Germinal center (tissue), 1 donor: ENCODE measurements at places on chromosomes 3 and 15.

DNA sequence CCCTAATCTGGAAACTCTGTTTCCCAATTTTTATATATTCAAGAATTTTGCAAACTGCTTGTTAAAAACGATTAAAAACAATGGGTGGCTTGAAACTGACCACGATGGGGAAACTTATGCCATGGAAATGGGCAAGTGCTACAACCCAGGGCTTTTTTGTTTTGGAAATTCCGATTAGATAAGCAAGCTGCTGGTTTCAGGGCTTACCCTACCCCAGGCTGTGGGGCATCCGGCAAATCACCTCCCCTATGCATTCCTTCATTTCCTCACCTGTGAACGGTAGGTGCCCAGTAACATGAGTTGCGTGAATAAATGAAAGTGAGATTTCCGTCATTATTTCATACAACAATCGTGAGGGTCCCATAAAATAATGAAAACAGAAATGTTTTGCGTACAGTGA lies 34.3 kb downstream of the ST6GAL1 start:
- DNase-seq = no peak

GRCh38 chr3:67016522-67017080 lies 18.5 kb downstream of the KBTBD8 start:
- DNase-seq = peak; percentile 30

DNA sequence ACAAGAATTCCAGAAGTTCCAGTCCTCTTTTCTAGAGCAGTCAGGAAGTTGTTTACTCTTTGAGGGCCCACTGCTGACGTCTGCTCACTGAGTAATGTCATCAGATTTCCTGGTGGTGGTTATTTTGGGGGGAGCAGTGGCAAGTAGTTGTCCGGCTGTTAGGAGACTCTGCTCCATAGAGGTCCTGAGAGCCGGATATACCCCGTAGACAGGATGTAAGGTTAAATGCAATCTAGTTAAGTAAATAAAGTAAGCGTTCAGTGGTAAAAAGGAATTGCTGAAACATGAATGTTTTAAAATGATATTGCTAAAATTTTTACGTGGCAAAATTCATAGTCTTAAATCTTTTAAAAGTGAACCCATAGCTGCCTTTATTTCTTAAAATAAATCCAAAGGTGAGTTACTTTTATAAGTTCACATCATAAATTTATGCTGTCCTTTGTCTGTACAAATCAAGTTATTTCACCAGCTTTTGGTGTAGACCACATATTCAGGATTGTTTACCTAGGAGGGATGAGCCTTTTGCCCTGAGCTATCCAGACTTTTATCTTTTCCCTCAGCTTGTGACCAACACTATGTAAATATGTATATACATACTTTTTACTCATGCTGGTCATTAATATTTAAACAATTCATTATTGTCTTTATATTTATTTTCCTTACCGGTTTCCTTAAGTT lies 65.8 kb downstream of the PDE8A start:
- no peak for DNase-seq

GRCh38 chr15:40782609-40783227 lies 12.9 kb downstream of the C15orf62 start:
- peak; percentile 76 for DNase-seq

GRCh38 chr3:122609798-122610559 lies 32.5 kb downstream of the PARP15 start:
- no peak for DNase-seq

DNA sequence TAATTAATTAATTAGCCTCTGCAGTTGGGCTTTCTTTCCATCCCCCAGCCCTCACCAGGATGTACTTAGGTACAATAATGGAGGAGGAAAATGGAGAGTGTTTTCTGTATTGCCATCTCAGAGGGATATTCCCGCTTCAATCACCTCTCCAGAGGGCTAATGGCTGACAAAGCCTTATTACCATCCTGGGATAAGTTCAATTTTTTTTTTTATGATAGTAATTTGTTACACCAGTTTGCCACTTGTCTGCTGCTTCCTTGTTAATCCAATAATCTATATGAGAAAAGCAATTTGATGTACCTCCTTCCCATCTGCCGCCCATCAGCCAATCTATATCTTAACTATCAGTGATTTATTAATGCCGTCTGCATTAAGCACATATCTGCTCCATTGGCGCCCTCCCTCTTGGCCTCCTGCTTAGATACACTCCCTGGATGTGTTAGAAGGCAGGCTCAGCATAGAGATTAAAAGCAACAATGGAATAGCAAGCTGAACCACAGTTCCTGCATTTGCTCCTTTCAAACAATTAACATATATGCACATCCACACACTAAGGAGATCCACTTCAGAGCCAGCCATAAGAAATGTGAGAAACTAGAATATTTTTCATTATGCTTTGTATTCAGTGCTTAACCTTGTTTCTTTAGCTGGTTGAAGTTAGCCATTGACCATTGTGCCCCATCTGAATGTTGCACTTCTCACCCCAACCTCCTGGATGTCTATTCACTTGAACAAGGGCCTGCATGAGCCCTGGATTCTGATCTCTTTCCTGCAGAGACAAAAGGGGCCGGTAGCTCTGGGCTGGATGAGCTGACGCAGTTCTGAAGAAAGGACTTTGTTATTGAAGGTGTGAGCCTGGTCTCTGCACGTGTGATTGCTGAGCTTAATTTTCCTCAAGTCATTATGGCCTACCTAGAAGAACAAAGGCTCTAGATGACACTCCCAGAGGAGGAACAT lies 237.3 kb upstream of the GAP43 start:
- DNase-seq = no peak

- DNase-seq = no peak
Observed at GRCh38 chr3:174168026-174168425, 691.1 kb upstream of the NAALADL2 start.

DNA sequence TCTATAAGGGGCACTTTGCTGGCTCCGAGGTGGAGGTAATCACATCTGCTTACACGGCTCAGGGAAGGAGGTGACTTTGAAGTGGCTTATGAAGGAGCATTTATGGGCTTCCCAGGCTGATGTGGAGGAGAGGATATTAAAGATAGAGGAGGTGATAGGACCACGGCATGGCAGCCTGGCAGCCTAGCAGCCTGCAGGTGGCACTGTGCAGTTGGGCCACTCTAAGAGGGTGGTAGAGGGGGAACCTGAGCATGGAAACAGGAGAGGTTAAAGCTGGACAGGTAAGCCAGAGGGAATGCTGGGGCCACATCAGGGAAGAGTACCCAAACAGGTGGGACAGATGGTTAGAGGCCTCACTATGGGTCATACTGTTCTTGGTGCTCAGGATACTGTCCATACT lies 375.0 kb downstream of the WDR72 start:
- DNase-seq = no peak

- no peak for DNase-seq
Observed at GRCh38 chr3:77718311-77718710, 678.4 kb downstream of the ROBO2 start.

- no peak for DNase-seq
Observed at GRCh38 chr15:68618394-68618793, 39.6 kb downstream of the CORO2B start.

- DNase-seq = no peak
Observed at GRCh38 chr3:73868688-73869315, 244.1 kb upstream of the PDZRN3 start.

DNA sequence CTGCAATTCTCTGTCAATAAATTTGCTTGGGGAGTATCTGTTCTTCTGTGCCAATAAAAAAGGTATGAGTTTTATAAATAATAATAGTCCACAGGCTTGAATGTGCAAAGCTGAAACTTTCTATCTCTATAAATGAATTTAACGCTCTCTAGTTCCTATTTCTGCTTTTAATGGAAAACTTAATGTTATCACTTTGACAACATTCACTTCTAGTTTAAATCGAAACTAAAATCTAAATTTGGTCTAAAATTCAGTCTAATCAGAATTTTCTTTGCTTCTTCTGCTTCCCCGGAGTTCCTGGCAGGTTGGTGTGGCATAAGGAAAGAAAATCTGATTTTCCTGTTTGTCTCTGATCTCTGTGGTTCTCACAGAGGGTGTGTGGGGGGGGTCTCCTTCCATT lies 450.1 kb upstream of the TBL1XR1 start:
- no peak for DNase-seq

DNA sequence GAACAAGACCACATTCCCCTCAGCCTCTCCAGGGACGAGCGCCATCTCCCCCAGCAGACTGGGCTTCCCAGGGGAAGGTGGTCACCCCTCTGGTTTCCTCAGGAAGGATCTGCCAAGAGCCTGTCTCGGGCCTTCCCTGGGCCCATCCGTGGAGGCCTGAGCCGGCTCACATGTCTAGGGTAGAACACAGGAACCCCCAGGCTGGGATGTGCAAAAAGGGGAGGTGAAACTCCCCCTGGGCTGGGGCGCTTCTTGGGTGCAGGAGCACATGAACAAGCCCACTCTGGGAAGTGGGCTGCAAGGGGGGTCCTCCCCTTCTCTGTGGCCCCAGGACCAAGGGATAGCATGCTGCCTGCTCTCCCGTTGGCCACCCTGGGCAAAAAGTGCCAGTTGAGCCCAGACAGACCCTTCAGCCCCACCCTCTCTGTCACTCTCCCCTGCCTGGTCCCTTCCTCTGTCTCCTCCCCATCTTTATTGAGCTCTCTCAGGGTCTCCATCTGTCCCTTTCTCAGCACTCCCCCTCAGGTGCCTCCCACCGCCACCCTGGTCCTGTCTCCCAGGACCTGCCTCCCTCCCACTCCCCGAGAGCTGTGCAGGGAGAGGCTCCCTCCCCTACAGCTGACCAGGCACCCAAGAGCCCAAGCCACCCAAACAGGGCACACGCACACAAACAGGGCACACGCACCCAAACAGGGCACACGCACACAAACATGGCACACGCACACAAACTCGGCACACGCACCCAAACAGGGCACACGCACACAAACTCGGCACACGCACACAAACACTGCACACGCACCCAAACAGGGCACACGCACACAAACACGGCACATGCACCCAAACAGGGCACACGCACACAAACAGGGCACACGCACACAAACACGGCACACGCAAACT lies 864 bp downstream of the SEMA3G start:
- DNase-seq = no peak

- peak; percentile 13 for DNase-seq
Observed at GRCh38 chr3:146640955-146641867, 36.1 kb upstream of the PLSCR5 start.

GRCh38 chr15:35874260-35874905 lies 328.4 kb upstream of the DPH6 start:
- no peak for DNase-seq

- DNase-seq = peak; percentile 67
Observed at GRCh38 chr3:157201648-157202278, 41.8 kb upstream of the CCNL1 start.

DNA sequence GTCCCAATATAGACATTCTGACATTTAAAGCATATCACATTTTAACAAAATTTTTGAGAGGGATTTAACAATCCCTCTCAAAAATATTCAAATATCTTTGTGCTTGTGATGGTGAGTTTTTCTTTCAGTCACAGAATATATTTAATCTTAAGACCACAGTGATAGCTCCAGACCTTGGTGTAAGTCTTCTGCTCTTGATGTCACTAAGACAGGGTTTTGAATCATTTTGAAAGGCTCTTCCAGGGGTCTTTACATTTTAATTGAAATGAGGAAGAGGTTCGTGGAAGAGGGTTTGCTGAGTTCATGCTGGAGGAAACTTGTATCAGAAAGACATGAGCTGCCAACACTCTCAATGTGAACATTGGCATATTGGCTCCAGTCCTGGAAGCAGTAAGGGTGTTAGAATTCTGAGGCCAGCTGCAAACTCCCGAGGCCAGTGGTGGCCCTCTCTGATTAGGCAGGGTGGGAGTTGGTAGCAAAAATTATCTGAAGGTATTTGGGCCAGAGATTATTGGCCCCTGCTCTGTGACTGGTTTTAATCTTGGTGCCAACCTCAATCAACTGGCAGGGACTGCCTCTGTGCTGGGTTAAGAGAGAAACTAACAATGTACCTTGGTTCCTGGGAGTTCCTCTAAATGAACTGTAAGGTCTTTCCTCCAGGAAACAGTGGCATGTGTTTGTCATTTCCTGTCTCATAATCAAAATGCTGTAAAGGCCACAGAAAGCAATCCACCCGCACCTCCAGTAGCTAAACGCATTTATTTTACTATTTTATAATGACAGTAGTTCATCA lies 5.3 kb downstream of the POU1F1 start:
- no peak for DNase-seq

DNA sequence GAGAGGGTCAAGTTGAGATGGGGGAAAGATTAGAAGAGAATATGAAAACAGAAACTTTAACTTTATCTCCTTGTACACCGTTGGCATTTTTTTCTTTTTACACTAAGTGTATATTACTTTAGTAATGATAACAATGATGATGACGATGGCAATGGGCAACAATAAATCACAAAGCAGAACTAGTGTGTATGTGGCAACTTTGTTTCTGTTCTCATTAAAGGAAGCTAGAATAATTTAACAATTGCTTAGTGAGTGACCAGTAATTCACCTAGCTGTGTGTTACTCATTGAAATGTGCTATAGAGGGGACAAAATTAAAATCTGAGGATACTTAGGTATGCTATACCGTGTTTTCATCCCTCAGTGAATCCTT lies 318.5 kb upstream of the TBL1XR1 start:
- no peak for DNase-seq

- DNase-seq = no peak
Observed at GRCh38 chr15:23532024-23532423, 33.5 kb upstream of the MKRN3 start.

GRCh38 chr3:62414786-62415185 lies 41.4 kb upstream of the FEZF2 start:
- DNase-seq = no peak

DNA sequence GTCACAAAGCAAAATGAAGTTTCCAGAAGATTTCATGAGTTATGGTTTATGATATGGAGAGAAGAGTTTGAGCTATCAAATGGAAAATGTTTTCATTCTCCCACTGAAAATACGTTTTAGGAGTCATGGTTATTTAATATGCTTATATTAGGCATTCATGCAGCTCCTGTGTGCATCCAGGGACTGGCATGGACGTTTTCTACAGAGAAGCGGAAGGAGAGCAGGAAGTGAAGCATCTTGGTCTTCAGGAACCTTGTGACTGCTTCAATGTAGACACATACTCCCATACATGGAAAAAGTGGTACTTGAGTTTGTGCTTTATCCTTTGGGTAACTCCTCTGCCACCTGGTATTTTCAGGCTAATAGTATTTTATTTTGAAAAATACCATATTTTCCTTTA lies 43.3 kb upstream of the TOP2B start:
- DNase-seq = no peak

- DNase-seq = no peak
Observed at GRCh38 chr15:87345961-87346360, 910.6 kb downstream of the NTRK3 start.
